ENCODE measurements at places on chromosomes 3 and 15. TPM values are rescaled to one million over a fixed set of nuclear protein-coding genes. Genes with fewer than 3 reads are reported as not detected.

TGM4 gene
- polyA plus RNA-seq, result 0.03 TPM

DUOXA2 gene
- polyA plus RNA-seq, result 0.21 TPM

MGLL gene
- 15.7 TPM for polyA plus RNA-seq

- no peak for DNase-seq
These were observed 40.2 kb upstream of the LYZL4 start for GRCh38 chr3:42450567-42450966.

GRCh38 chr3:151753846-151754245 lies 20.1 kb downstream of the AADACL2 start:
- DNase-seq, result no peak

DNA sequence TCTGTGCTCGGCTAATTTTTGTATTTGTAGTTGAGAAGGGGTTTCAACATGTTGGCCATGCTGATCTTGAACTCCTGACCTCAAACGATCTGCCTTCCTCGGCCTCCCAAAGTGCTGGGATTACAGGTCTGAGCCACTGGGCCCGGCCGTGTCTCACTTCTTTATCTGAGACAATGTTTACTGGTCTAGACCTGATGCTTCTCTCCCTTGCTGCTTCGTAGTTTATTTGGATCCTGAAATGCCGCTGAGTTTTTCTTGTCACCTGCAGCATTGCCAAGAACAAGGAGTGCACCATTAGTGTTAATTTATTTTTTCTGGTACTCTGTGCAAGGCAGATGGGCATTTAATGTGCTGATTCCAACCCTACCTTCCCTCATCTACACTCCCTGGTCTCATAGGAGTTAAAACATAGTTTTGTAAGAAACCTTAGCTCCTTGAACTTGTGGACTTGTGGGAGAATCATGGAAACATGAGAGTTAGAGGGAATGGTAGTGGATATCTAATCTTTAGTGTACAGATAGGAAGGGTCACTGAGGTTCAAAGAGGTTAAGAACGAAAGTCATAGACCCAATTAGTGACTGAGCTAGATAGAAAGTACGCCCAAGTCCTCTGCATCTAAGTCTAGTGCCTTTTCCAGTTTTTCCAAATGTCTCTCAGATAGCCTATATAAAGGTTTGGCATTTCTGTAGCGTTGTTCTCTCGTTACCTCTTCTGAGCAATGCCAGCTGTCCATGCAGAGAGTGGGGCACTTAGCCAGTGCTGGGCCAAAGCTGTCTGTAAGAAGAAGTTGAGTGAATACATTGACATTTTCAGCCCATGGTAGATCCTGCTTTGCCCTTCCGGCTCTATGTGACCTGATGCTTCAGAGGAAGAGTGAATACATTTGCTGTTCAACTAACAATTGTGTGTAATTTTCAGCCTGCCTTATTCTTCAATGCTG lies 244.1 kb downstream of the LPP start:
- no peak for DNase-seq

GRCh38 chr15:63277893-63278456 lies 570 bp downstream of the APH1B start:
- DNase-seq, result peak; percentile 22

DNA sequence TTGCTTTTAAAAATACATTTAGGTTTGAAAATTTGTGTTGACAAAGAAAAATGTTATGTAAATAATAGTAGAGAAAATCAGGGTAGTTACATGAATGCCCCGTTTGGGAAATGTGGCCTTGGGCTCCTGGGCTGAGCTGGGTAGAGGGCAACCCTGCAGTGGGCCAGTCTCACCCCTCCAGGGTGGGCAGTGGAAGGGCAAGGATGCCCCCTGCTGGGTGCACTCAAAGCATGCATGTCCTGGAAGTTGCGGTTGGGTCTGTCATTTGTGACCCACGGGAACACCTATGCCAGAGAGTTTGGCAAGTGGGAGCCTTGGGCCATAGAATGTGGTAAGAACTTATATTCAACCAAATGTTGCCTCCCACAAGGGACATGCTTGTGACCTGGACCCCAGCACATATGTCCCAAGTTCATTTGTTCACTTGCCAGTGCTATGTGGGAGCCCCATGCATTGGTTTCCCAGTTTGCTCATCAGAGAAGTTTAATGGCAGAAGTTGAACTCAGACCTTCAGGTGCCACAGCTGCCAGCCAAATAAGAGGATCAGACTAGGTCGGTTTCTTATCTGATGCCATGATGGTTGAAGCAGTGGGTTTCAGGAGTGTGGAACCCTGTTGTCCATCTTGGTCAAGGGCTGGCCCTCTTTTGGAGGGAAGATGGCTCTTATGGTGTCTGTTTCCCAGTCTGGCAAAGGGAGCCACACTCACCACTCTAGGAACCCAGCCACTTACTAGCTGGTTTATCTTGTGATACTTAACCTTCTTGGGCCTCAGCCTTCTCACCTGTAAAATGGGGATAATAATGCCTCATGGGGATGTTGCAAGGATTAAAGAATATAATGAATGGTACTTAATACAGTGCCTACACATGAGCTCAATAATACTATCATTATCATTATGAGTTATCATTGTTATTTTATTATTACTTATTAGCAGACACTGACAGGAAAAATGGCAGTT lies 2.5 kb upstream of the PLCB2 start:
- peak; percentile 37 for DNase-seq

GRCh38 chr3:113963879-113964278 lies 16.1 kb downstream of the ZDHHC23 start:
- no peak for DNase-seq

GRCh38 chr15:77580996-77581682 lies 51.6 kb downstream of the LINGO1 start:
- no peak for DNase-seq

Measured in right lung (tissue), 10 donors.